ENCODE measurements at places on chromosomes 11 and 22. TPM values are rescaled to one million over a fixed set of nuclear protein-coding genes. Genes with fewer than 3 reads are reported as not detected.

DNA sequence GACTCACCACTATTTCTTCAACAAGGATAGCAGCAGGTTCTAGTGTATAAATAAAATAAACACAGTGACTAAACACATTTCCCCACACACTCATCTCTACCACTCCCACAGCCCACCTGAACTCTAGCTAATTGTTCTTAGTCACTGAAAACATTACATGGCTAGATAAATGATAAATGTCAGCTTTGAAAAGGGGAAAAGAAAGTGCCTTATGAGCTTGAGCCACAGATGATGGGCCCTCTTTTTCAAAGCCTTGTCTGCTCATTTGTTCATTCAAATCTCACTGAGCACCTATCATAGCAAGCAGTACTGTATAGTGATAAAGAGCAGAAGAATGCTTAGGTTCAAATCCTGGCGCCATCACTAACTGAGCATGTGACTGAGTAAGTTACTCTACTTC lies 58.3 kb downstream of the SIK3 start:
- no peak for DNase-seq

GRCh38 chr22:39898997-39899396 lies 1.9 kb upstream of the GRAP2 start:
- DNase-seq, result no peak

DNA sequence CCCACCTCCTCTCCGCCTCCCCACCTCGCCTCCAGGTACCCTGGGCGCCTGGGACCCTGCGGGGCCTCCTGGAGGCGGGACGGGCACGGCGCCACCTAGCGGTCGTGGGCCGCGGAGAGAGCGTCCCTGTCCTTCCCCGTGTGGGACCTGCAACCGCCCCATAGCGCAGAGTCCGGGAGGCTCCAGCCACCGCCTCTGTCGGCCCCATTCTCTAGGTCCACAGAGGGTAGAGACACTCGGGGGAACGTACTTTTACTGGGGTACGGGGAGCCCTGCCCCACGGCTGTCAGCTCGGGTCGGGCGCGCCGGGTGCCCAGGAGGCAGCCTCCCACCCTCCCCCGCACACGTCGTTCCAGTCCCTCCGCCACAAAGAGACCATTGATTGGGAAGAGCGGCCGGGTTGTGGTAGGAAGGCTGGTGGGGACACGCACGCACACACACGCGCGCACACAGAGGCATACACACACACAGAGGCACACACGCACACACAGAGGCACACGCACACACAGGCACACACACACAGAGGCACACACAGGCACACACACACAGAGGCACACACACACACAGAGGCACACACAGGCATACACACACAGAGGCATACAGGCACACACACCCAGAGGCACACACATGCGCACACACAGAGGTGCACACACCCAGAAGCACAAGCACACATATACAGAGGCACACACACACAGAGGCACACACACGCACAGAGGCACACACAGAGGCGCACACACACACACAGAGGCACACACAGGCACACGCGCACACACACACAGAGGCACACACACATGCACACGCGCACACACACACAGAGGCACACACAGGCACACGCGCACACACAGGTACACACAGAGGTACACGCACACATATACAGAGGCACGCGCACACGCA lies 12.6 kb upstream of the NECTIN1 start:
- peak; percentile 83 for DNase-seq

DNA sequence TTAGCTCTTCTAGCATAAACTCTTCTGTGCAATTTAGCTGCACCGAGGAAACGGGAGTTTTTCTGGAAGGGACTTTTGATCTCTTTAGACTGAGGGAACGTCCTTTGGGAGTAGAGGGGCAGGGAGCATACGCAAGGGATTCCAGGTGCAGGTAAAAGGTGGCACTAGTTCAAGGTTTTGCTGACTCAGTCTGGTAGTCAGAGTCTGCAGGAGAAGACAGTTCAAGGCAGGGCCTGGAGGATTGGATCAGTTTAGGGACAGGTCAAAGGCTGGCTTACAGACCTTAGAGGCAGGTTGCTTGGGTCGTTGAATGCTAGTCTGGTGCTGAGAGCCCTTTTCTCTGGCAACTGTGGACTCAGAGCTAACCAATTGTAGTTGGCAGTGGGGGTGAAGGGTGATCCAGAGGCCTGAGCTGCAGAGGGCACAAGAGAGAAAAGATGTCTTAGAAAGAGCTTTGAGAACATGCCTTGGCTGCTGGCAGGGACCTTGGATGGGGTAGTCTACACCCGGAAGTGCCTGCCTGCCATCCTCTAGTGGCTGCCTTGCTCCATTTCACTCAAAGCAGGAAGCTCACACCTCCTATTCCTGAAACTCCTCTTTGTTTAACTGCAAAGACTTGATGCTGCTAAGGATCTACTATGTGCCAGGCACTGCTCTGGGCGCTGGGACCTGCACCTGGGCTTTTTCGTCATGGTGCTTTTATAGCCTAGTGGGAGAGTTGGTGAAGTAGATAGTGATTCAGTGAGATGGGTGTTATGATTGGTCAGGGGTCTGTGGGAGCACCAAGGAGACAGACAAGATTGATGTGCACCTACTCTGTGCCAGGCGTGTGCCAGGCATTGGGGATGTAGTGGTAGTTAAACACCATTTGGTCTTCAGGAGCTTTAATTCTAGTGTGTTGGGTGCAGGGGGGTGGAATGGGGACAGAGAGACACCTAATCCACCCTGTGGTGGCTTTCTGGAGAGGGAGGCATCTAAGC lies 17.1 kb downstream of the MIAT start:
- DNase-seq, result peak; percentile 51

- peak; percentile 79 for DNase-seq
These were observed at the start of gene BTBD18 for GRCh38 chr11:57751676-57752253. Gene BTBD18 (minus strand): TSS chr11:57751819. CDS start chr11:57751188, 631 bp downstream.

GRCh38 chr11:66912911-66913310 lies 45.3 kb downstream of the PC start:
- no peak for DNase-seq

DNA sequence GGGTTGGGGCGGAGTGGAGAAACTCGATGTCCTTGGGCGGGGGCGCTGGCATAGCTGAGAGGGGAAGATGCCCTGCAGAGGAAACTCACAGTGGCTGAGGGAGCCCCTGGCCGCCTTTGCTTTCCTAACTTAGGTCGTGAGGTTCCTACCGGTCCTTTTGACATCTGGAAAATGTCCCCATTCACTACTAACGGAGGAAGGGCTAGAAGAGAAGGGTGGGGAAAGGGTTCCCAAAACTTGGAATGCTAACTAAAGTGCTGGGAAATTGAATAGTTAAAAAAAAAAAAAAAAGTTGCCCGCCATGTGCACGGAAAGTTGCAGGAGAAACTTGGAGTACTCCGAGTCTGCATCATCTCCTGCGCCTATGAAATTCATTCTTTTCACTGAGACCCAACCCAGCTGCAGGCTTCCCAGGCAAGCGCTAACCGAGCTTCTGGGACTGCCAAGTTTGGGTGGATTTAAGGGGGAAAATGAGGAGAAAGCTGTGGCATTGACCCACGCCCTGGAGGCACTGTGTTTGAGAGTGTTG lies 796 bp downstream of the TIMP3 start:
- DNase-seq, result peak; percentile 23

GRCh38 chr22:48396785-48397530 lies 1430.7 kb downstream of the BRD1 start:
- DNase-seq, result peak; percentile 4

DNA sequence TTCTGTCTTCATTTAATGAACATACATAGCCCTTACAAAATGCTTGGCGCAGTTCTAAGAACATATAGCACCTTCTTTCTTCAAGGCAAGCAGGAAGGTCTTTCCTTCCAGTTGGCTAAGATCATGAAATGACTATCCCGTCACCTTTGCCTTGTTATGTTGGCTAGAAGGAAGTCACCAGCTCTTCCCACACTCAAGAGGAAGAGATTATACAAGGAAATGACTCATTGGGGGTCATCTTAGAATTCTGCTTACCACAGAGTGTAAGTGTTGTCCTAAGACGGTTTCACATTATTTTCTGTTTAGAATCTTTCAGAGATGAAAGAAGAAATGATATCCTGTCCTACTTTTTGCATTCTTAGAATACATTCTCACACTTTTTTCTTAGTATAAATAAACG lies 808.0 kb upstream of the LUZP2 start:
- DNase-seq, result no peak

- peak; percentile 5 for DNase-seq
These were observed 115.2 kb upstream of the PITPNB start for GRCh38 chr22:28034145-28034759.

- DNase-seq, result no peak
These were observed 5.8 kb upstream of the ZNF74 start for GRCh38 chr22:20388200-20388599.

DNA sequence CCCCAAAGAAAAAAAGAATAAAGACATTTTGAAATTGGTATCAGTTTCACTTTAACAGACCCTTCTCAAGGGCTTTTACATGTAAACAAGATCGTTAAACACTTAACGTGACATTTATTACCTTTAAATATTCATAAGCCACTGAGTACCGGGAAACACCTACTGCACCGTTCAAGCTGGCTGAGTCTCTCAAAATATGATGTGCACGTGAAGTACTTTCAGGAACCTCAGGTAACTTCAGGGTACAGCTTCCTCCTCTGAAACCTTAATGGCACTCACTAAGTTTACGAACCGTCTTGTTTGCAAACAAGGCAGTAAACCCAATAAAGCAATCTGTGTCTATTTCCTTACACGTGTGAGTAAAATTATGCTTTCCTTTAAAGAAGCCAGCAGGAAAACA lies 105.5 kb upstream of the TENM4 start:
- peak; percentile 1 for DNase-seq

GRCh38 chr11:1353383-1354124 lies 36.2 kb upstream of the BRSK2 start:
- no peak for DNase-seq

DNA sequence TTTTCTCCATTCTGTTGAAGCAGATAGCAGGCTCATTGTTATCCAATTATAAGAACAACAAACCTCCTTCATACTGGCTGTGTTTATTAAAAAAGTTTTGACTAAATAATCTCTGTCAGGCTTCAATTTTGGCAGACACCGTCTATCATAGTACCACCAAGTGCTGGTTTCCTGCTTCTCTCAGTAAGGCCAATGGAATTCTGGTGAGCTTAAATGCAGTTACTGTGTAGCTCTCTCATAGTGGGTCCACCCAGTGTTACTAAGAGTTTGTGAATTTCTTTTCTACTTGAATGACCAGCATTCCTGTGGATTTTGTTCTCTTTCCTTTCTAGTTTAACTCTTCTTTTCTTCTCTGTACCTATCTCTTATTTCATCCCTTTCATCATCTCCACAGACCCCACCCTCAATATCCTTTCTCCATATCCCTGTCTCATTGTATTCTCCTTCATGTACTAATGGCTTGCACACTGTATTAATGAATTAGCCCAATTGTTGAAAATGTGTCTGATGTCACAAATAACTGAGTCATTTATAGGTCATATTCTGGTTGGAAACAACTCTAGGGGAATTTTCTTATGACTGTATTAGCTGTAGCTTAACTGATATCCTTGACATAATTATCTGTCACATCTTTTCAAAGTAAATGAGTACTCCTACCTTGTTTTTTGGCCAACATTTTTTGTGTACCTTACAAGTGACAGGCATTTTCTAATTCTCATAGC lies 372.1 kb downstream of the FAT3 start:
- no peak for DNase-seq

- DNase-seq, result peak; percentile 47
These were observed 37.4 kb upstream of the CD82 start for GRCh38 chr11:44528103-44528502.

GRCh38 chr11:44327730-44328129 lies 17.8 kb upstream of the ALX4 start:
- no peak for DNase-seq

DNA sequence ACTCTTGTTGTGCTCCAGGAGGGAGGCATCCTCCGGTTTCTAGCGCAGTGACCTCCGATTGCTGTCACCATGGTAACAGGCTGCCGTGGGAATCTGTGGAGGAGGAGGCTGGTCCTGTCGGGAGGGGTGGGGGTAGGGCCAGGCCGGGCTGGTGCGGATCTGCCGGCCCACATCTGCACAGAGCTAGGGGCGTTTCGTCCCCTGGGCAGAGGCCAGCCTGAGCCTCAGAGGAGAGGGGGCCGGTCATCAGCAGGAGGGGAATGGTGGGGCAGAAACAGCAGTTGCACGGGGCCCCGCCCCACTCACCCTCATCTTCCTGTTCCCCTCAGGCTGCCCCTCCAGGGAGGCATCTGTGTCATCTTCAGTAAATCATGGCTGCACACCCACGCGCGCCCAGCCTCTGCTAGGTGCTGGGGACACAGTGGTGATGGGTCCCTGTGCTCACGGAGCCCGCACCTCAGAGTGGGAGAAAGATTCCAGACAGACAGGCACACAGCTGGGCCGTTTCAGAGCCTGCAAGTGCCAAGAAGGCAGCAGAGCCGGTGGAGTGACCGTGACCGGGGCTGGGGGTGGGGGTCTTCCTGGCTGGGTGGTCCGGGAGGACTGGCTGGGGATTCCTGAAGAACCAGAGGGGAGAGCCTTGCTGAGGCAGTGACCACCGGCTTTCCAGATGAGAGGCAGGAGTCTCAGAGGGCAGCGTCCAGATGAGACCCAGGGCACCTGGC lies 120.5 kb downstream of the CACNA1I start:
- no peak for DNase-seq

DNA sequence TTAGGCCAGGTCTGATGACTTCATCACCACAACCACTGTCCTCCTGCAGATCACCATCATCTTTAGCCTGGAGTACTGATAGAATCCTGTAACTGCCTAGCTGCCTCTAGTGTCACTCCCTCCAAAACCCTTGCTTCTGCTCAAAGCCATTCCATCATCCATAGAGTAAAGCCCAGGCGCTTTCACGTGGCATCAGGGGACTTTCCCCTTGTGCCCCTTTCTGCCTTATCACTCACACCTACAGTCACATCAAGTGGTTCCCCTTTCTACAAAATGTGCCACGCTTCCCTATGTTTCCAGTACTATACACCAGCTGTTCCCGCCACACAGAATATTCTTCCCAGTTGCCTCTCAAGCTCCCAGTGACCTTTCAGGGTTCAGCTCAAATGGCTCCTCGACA lies 75.9 kb downstream of the MN1 start:
- no peak for DNase-seq

GRCh38 chr11:41382927-41383326 lies 76.5 kb downstream of the LRRC4C start:
- DNase-seq, result no peak

GRCh38 chr22:25566898-25567235 lies 2.4 kb downstream of the GRK3 start:
- DNase-seq, result no peak

- DNase-seq, result peak; percentile 91
These were observed 8.7 kb upstream of the GDPD5 start for GRCh38 chr11:75534259-75535069.

GRCh38 chr22:26981541-26981940 lies 324.2 kb downstream of the MIAT start:
- no peak for DNase-seq

DEFB131B gene
- polyA plus RNA-seq, result not detected

MYEOV gene
- 2.4 TPM for polyA plus RNA-seq

RFPL2 gene
- polyA plus RNA-seq, result not detected

DAGLA gene
- 0.22 TPM for polyA plus RNA-seq

EMID1 gene
- not detected for polyA plus RNA-seq

TCN1 gene
- polyA plus RNA-seq, result 0.03 TPM

MIAT gene
- polyA plus RNA-seq, result 0.27 TPM

F2 gene
- 0.09 TPM for polyA plus RNA-seq

PGGHG gene
- 118 TPM for polyA plus RNA-seq

C11orf91 gene
- not detected for polyA plus RNA-seq

ZNF70 gene
- 3.7 TPM for polyA plus RNA-seq

PARVG gene
- polyA plus RNA-seq, result 5.7 TPM

THAP7 gene
- 27.0 TPM for polyA plus RNA-seq
